GM12864 (cell line): ENCODE measurements at places on chromosomes 13 and 19.

GRCh38 chr13:43990829-43991228 lies 111.1 kb downstream of the LACC1 start:
- DNase-seq, result no peak

- DNase-seq, result no peak
Measured at GRCh38 chr19:6271721-6272410, 7.9 kb downstream of the MLLT1 start.

DNA sequence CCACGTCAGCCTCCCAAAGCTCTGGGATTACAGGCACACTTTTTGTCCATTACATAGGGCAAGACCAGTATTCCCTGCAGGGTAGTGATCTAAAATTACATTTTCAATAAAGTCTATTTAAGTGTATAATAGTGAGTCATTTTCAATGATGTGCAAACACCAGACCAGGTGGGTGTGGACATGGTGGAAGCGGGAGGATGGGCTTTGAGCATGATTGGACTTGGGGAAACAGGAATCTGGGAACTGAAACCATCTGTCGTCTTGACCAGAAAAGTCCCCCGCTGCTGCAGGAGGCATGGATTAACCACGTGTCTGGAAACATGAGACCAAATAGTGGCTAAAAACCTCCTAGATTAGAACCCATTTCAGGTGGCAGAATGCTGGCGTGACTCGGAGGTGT lies 4.9 kb downstream of the FXYD3 start:
- DNase-seq, result no peak

DNA sequence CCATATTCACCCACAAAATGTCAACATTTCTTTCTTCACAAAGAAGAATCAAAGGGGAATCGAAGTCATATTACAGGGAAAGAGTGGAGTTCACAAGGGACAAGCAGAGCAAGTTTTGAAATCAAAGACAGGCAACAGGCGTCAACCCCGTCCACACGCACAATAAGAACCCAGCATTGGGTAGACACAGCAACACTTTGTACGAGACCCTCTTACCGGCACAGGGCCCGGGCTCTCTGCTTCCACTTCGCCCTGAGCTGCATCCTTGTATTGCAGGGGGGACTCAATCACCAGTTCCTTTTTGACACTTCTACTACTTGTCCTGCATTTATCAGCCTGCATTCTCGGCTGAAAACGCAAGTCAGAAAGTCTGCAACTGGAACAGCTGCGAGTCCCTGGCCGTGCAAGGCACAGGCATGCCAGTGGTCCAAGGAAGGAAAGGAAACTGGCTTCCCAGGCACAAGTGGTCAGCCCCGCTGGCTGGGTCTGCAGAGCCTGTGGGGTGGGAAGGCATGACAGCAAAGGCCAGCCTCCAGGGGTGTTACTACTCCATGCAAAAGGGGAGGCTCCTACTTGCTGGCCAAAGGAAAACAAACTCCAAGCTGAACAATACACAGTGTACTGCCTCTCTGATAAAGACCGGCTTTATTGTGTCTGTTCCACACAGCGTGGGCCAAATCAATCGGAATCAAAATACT lies at the start of gene DOCK9:
Gene DOCK9, minus strand, starts transcription at position 497 of the 698 bp plus-strand sequence. Its CDS starts 155 bp downstream, at position 342.
- no peak for DNase-seq

GRCh38 chr13:50670847-50671496 lies 172.5 kb downstream of the DLEU7 start:
- no peak for DNase-seq

DNA sequence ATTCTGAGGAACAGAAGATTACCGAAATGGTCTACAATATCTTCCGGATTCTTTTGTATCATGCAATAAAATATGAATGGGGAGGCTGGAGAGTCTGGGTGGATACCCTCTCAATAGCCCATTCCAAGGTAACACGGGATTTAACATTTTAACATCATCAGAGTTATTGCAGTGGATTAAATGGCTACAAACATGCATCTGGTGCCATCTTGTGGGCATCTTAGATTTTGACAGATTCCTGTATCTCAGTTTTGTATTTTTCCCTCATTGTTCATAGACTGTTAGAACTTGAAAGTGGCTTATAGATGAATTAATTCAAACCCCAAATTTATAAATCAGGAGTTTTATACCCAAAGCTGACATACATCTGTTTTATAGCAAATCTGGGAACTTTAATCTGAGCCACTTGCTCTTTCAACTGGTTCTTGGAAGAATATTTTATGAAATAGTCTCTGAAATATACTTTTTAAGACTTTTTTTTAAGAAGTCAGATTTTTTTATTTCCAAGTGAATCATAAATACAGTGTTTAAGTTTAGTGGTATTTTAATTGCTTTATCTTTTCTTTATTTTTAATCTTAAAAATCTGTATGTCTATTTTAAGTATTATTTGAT lies 215.2 kb downstream of the NBEA start:
- peak; percentile 29 for DNase-seq

- DNase-seq, result no peak
Measured at GRCh38 chr19:2477141-2477710, 1.3 kb downstream of the GADD45B start.

DNA sequence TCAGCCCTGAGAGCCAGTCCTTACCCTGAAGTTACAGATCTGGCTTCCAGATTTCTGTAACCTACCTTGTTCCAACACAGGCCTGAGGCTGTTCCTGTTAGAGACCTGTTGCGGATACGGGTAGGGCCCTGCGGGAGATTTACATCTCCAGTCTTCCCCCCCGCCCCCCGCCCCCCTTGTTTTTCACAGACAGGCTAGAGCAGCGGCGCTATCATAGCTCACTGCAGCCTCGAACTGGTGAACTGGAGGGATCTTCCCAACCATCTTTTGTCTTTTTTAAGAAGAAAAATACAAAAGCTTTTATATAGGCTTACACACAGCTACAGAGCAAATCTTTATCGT lies 10.6 kb upstream of the CEACAM21 start:
- no peak for DNase-seq

GRCh38 chr19:34226036-34226435 lies 28.3 kb upstream of the GARRE1 start:
- DNase-seq, result no peak

- DNase-seq, result no peak
Measured at GRCh38 chr13:73952648-73953047, 181.6 kb downstream of the KLF12 start.

DNA sequence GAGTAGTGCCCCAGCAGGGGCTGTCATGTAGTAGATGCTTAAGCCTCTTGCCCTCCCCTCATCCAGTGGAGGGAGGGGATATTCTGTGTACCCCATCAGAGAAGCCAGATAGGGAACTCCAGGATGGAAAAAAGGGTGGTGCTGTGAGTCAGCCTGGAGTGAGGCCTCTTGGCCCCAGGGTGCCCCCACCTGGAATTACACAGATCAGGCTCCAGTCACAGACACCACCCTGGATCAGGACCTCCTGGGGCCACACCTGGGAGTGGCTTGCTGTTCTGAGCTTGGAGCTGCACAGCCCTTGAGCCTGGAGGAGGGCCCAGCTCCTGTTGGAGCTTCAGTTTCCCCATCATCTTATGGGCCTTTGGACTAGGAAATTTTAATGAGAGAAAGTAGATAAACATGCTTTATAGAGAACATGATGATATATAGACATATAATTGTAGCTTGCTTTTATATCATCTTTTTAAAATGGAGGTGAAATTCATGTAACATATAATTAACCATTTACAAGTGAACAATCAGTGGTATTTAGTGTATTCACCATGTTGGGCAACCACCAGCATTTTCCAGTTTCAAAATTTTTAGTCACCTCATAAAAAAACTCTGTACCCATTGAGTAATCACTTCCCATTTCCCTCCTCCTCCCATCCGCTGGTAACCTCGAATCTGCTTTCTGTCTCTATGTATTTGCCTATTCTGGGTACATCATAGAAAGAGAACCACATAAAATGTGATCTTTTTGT lies 24.6 kb downstream of the CYP4F22 start:
- DNase-seq, result no peak

GRCh38 chr13:77448689-77449088 lies 86.8 kb upstream of the SCEL start:
- no peak for DNase-seq

DNA sequence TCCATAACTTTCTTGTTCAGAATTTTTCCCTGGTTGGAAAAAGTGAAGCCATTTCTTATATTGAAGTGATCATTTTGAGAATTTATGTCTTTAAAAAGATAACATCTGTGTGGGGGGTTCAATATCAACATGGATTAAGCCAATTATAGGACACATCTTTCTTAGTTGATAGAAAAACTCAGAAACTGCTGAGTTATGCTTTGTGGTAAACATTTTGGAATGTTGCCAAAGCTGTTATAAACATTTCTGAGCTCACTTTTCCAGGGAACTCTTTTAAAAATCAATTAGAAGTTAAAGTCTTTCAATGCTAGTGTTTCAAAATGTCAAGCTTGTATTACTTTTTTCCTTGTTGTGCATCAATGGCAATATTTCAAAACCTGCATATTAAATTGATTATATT lies 248.8 kb downstream of the DACH1 start:
- no peak for DNase-seq

DNA sequence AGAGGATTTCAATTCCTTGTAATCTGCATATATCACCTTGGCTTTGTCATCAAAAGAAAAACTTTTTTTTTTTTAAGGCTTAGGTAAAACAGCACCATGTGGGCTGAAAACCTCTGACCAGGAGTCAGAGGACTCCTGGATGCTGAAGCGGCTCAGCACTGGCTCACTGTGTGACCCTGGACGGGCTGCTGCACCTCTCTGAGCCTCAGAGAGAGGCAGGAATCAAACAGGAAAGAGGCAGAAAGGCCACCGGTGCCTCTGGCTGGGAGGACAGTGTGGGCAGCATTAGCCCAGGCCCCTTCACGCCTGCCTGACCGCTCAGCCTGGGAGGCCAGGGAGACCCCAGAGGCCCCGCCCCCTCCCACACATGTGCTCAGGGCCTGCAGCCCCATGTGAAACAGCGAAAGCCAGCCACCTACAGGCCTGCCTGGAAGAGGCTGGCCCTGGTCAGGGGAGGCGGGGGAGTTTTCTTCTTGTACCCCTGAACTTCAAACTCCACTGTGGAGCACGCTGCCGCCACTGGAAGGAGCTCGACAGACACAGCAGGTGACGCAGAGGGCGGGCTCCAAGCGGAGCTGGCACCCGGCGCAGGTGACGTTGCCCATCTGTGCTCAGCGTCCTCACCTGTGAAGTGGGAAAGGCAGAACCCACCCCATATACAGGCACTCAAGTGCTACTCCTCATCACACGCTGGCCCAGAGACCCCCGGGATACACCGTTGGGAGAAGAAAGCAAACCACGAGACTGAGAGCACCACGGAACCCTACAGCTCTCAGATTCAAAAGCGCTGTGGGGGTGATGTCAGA lies 39.7 kb downstream of the MLLT1 start:
- DNase-seq, result no peak

DNA sequence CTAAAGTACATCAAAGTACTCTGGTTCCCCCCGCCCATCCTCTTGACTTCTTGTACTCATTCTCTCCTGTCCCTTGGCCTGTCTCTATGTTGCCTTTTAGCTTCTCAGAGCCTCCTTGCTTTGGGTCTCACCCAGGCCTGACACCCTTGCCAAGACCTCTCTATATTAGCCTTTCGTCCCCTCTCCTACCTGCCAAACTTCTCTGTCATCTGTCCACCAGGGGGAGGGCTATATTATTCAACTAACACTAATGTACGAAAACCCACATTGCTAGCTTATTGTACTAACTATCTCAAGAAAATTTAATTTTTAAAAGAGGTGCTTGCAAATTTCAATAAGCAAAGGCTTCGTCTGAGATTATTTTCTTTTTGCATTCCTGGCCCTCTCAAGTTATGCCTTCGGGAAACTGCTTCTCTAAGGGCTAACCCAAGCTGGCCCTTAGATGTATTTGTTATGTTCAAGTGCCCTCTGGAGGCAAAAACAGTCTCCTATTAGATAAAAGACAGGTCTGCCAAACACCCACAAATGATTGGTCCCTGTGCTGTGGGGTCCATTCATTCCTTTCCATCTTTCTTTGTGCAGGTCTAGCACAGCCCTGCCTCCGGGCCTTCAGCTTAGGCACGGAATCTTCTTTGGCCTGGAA lies 6.3 kb upstream of the MRPS31 start:
- peak; percentile 53 for DNase-seq

DNA sequence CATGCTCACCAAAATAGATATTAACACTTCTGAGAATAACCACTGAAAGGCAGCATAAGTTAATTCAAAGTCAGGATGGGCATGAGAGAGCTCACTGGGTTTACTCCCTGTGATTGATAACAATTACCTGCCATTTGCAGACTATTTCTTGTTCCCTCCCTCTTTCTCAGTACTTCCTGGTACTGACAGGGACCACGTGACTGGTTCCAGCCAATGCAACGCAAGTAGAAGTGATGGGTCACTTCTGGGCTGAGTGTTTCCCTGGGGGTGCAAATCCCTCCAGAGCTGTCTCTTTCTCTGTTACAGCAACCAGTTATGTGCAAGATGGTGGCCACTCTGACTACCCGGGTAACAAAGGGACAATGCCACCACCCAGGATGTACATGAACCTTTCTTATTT lies 118.8 kb downstream of the EFNB2 start:
- no peak for DNase-seq

- DNase-seq, result no peak
Measured at GRCh38 chr13:93867481-93867880, 612.0 kb downstream of the DCT start.

- DNase-seq, result no peak
Measured at GRCh38 chr19:46537136-46538097, 41.8 kb upstream of the PNMA8B start.

GRCh38 chr19:17332677-17333581 lies 1.7 kb downstream of the ANO8 start:
- no peak for DNase-seq

DNA sequence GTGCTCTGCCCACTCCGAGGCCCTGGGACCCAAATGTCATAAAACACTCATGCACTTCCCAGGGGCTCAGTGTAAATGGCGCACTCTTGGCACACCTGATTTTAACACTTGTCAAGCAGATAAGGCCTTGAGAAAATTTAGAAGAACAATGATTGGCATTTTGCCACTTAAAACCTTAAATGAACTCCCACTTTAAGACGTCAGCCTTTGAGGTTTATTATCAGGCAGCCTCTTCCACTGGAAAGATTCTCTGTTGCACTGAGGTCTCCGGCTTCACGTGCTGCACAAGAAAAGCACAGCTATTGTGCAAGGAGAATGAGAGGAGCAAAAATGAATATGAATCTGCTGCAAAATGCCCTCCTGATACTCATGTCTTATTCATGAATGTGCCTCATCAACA lies 38.5 kb upstream of the ATP11A start:
- DNase-seq, result no peak
